IMR-90 (cell line): ENCODE measurements at places on chromosomes 5 and 9. TPM values are rescaled to one million over a fixed set of nuclear protein-coding genes. Genes with fewer than 3 reads are reported as not detected.

The GRM6 gene
- total RNA-seq = not detected in 2 replicates

GRCh38 chr9:136902259-136902821 lies 16.0 kb downstream of the TRAF2 start:
- H3K36me3 ChIP-seq = peaks cover 19% of the 10 kb centered on the region
- H3K4me3 ChIP-seq = no peak overlapping the region
- no peak overlapping the region for H3K27ac ChIP-seq

DNA sequence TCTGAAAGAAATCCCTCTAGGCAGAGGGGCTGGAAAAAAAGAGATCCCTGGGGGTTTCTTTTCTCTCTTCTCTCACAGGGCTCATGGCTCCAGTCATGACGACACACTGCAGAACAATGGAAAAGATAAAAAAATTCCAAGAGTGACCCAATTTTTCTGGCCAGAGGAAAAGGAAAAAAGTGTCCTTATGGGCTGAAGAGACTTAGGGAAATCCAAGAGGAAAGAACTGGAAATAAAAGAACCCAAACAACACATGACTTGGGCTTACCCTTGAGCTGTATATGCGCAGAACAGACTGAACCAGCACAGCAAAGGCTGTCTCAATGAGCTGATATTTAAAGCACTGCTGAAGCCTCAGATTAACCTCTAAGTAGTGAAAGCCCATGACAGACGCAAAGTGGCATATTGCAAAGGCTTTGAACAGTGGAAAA lies 102.4 kb downstream of the SMIM23 start:
- no peaks in the 10 kb centered on the region for H3K4me1 ChIP-seq
- no peaks in the 10 kb centered on the region for H3K27me3 ChIP-seq
- H3K4me3 ChIP-seq = no peak overlapping the region
- DNase-seq = no peak

The HSPB3 gene
- total RNA-seq = 0.54 TPM in 1 of 2 replicates, not detected in the other

GRCh38 chr5:178993955-178994579 lies 1.1 kb downstream of the GRM6 start:
- H3K27me3 ChIP-seq = peaks cover 2% of the 10 kb centered on the region; the same call in 1 of the 2 replicates
- H3K36me3 ChIP-seq = no peaks in the 10 kb centered on the region

GRCh38 chr5:130923543-130924124 lies 241.4 kb downstream of the HINT1 start:
- no peaks in the 10 kb centered on the region for H3K36me3 ChIP-seq
- H3K27me3 ChIP-seq = no peaks in the 10 kb centered on the region
- H3K27ac ChIP-seq = no peak overlapping the region
- H3K4me3 ChIP-seq = no peak overlapping the region

The CDK5RAP2 gene
- total RNA-seq = 29.4 and 31.7 TPM in 2 replicates

DNA sequence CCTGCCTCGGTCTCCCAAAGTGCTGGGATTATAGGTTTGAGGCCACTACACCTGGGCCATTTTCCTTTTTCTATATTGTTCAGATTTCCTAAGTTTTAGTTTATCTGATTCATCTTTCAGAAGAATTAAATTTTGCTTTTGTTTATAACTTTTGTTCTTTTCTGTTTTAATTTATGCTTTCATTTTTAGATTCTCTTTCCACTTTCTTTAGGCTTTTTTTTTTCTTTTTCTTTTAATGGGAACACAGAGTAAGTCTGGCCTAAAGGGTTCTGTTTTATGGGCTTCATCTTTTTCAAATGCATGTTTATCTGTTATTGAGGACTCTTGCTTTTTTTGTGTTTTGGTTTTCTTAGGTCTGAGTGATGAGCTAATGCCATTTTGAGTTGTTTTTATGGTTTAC lies 42.1 kb downstream of the SNX30 start:
- H3K27me3 ChIP-seq = no peaks in the 10 kb centered on the region
- H3K4me1 ChIP-seq = peaks cover 13% of the 10 kb centered on the region
- DNase-seq = no peak
- H3K36me3 ChIP-seq = no peaks in the 10 kb centered on the region
- no peak overlapping the region for H3K4me3 ChIP-seq

GRCh38 chr5:154743812-154744211 lies 11.4 kb upstream of the LARP1 start:
- no peak overlapping the region for H3K27ac ChIP-seq
- DNase-seq = no peak
- peaks cover 7% of the 10 kb centered on the region; the same call in 1 of the 2 replicates for H3K4me1 ChIP-seq
- no peaks in the 10 kb centered on the region for H3K36me3 ChIP-seq

GRCh38 chr5:78002690-78003089 lies 226.6 kb upstream of the TBCA start:
- no peak overlapping the region for H3K27ac ChIP-seq
- DNase-seq = no peak
- H3K4me3 ChIP-seq = no peak overlapping the region

DNA sequence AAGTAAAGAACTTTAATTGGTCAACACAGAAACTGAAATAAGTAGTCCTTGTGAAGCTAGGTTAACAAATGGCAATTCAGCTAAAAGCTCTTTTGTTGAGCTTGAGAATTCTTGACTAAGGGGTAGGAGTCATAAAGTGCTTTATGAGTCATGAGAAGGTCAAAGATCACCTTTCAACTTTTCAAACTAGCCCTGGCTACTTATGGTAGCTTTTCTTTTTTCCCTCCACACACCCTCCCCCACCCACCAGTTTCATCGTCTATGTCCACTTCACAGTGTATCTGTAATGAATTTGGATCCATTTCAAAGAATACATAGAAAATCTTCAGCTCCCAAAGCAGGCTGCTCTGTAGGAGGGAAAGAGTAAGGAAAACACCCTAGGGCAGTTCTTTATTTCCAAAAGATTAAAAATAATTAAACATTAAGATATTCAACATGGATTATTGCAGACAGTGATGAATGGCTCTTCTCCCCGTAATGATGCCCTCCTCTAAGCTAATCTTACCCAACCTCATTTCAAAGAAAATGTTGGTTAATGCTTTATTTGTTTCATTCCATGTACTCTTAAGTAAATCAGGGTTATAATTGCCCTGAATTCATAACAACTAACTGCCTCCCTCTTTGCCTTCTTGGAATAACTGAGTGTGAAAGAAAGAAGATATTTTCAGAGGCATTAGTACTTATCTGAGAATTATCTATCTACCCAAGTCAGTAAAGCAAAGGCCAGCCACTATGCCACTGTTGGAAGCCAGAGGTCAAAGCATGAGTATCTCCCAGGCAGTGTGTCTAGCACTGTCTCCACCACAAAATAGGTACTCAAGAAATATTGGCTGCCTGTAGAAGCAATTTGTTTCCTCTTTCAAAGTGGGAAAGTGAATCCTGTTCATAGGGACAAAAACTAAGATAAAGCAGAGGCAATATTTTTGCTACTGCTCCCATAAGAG lies 290.6 kb downstream of the PIK3R1 start:
- no peak overlapping the region for H3K27ac ChIP-seq
- peaks cover 2% of the 10 kb centered on the region; the same call in 1 of the 2 replicates for H3K4me1 ChIP-seq
- peak; percentile 67 for DNase-seq
- no peak overlapping the region for H3K4me3 ChIP-seq

GRCh38 chr9:120579139-120580050 lies 572 bp downstream of the CDK5RAP2 start:
- peak overlapping the region; percentile 72 for H3K4me3 ChIP-seq
- H3K27ac ChIP-seq = peak overlapping the region; percentile 65
- no peaks in the 10 kb centered on the region for H3K36me3 ChIP-seq
- H3K27me3 ChIP-seq = no peaks in the 10 kb centered on the region
- peaks cover 7% of the 10 kb centered on the region for H3K4me1 ChIP-seq

The IL5 gene
- total RNA-seq = not detected in 2 replicates

The ADAMTS2 gene
- 18.3 and 19.0 TPM in 2 replicates for total RNA-seq

The CER1 gene
- total RNA-seq = not detected in 2 replicates

- no peaks in the 10 kb centered on the region for H3K4me1 ChIP-seq
- H3K4me3 ChIP-seq = no peak overlapping the region
- H3K27ac ChIP-seq = no peak overlapping the region
- peaks cover 7% of the 10 kb centered on the region; the same call in 1 of the 2 replicates for H3K27me3 ChIP-seq
Measured at GRCh38 chr5:122523776-122524175, 211.7 kb downstream of the SNCAIP start.

DNA sequence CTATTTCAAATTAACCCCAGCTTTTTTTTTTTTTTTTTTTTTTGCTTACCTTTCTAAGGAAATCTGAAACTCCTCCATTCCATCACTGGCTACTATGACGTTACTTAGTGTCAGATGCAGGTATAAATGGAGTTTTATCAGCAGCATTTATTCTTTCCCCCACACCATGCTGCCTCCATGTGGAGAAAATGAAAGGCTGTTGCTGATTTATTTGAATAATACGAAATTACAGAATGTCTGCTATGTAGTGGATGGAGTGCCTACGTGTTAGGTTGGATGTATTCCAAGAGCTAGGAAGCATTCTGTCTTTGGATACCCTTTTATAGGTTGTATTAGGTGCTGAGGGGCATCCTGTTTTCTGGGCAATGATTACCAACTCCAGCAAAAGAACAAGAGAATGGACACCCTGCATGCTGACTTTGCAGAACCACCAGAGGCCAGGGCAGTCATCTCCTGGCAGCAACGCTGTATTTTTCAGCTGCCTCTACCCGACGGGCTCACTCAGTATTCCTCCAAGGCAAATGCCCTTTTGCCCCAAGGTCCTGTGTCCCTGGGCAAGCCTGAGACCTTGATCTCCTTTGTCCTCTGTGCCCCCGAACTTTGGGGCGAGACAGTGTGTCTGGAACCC lies 199.5 kb downstream of the ALDH1A1 start:
- H3K4me1 ChIP-seq = no peaks in the 10 kb centered on the region
- no peak overlapping the region for H3K4me3 ChIP-seq
- peaks cover 4% of the 10 kb centered on the region for H3K27me3 ChIP-seq
- no peak overlapping the region for H3K27ac ChIP-seq

GRCh38 chr5:178486239-178486641 lies 104.0 kb downstream of the COL23A1 start:
- H3K36me3 ChIP-seq = no peaks in the 10 kb centered on the region
- DNase-seq = no peak
- no peaks in the 10 kb centered on the region for H3K4me1 ChIP-seq

- no peaks in the 10 kb centered on the region for H3K4me1 ChIP-seq
Measured at GRCh38 chr5:143569722-143570567, 166.5 kb upstream of the NR3C1 start.

DNA sequence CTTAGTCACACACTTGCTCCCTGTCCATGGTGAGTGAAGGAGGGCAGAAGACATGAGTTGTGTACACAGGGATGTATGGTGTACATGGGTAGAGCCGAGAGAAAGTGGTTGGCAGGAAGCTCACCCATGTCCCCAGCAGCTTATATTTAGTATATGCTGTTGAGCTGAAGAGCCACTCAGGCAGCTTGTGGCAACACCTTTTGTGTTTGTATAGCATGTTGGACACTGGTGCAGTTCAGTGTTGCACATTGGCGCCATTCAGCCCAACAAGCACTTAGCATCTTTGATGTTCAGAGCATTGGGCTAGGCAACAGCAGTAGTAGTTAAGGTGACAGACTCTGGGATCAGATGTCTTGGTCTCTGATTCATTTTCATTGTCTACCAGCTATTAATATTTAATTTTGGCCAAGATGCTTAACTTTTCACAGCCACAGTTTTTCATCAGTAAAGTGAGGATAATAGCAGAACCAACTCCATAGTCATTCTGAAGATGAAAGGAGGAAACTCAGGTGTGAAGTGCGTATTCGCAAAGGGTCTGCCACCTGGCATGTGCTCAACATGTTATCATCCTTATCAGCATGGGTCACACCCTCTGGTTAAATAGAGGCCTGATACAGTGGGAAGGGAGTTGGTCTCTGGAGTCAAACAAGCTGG lies 184.8 kb downstream of the NR3C1 start:
- no peaks in the 10 kb centered on the region for H3K27me3 ChIP-seq
- no peak overlapping the region for H3K27ac ChIP-seq
- no peak overlapping the region for H3K4me3 ChIP-seq
- peaks cover 10% of the 10 kb centered on the region for H3K4me1 ChIP-seq

DNA sequence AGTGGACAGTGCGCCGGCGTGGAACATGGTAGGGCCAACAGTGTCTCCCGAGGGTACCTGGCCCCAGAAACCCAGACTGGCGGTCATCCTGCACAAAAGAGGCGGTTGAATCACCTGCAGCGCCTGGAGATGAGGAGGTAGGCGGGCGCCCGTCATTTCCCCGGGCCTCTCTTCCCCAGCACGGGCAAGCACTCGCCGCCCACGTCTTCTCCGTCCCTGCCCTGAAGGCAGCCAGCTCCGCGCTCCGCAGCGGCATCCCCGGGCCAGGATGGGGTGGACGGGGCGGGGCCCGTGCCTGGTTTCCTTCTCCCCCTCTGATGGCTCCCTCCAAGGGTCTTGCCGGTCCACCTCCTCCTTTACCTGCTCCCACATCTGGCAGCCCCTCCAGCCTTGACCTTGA lies 27.1 kb upstream of the N4BP3 start:
- H3K4me1 ChIP-seq = no peaks in the 10 kb centered on the region
- H3K36me3 ChIP-seq = no peaks in the 10 kb centered on the region
- H3K27me3 ChIP-seq = peaks cover 26% of the 10 kb centered on the region
- no peak for DNase-seq

- H3K4me1 ChIP-seq = peaks cover 10% of the 10 kb centered on the region; the same call in 1 of the 2 replicates
- peaks cover 8% of the 10 kb centered on the region for H3K27me3 ChIP-seq
- H3K27ac ChIP-seq = no peak overlapping the region
- no peak for DNase-seq
- no peaks in the 10 kb centered on the region for H3K36me3 ChIP-seq
Measured at GRCh38 chr5:176644878-176645670, 2.2 kb upstream of the TSPAN17 start.

The FREM1 gene
- under 0.01 TPM in 1 of 2 replicates, not detected in the other for total RNA-seq

DNA sequence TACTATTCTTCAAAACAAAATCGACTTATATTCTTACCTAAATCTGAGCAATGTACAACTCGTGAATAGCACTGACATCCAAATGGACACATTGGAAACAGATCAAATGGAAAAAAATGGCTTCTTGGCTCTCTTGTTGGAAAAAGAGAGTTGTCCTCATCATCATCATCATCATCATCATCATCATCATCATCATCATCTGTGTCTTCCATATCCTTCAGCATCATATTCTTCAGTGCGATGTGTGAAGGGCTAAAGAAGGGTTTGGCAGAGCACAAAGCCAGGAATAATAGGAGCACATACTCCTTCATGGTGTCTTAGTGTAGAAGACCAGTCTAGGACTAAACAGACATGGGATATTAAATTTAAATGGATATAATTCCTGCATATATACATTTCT lies 7.7 kb downstream of the ASPN start:
- peaks cover 2% of the 10 kb centered on the region; the same call in 1 of the 2 replicates for H3K4me1 ChIP-seq
- H3K4me3 ChIP-seq = no peak overlapping the region
- H3K36me3 ChIP-seq = no peaks in the 10 kb centered on the region
- DNase-seq = no peak
